GM04504 (cell line): ENCODE measurements at places on chromosomes 1 and 21.

DNA sequence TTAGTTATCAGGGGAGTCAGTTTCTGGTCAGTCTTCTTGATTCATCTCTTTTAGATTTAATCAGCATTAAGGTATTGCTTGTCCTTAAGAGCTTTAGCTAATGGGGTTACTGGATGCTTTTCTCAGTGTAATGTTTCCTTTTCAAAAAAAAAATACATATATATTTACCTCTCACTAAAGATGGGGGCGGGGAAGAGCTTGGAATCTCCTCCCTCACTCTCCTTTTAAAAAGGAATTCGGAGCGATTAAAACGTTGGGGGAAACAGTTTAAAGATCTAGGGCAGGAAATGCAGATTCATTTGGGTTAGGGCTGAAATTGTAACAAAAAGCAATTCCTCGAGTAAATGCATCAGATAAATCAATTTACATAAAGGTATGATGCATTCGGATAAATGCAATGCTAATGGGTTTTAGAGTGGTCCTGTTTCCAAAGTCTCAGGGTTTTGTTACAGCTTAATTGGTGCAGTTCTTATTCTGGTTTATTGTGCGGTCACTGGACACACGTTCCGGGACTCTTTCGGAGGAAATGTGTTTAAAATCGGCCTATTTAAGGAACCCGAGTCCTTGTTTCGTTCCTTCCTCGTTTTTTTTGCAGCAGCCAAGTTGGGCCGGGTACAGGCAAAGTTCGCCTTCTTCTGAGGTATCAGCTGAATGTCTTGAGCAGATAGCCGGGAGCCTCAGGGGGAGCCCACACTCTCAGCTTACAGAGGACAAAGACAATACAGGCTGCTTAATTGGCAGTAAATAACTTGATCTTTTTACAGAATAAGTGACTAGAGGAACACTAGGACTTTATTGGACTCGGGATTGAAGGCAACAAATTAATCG, 1.6 kb downstream of the LMO4 start:
- DNase-seq, result no peak

- no peak for DNase-seq
Measured at GRCh38 chr1:4308806-4309205, 345.6 kb upstream of the AJAP1 start.

DNA sequence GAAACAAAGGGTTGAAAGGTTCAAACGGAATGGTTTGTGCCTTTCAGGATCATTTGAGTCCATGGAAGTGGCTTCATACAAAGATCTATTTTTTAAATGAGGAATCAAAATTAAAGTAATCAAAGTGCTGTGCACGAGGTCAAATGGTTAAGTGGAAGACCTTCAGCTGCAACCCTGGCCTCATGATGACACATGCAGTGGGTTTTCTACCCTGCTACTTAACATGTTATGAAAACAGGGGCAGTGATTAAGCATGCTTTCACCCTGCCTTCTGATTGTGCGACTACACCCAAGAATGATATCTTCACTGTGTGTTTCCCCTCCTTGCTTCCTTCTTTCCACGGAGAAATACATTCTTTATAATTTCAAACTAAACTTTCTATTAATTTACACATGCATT, 604.2 kb downstream of the LRRIQ3 start:
- DNase-seq, result no peak

- DNase-seq, result no peak
Measured at GRCh38 chr1:235047331-235047871, 81.2 kb downstream of the TOMM20 start.

- no peak for DNase-seq
Measured at GRCh38 chr1:32501865-32502264, 37.0 kb downstream of the ZBTB8B start.

- no peak for DNase-seq
Measured at GRCh38 chr1:20266141-20266540, 24.5 kb upstream of the VWA5B1 start.

GRCh38 chr1:181208083-181208482, 119.6 kb downstream of the IER5 start:
- no peak for DNase-seq

DNA sequence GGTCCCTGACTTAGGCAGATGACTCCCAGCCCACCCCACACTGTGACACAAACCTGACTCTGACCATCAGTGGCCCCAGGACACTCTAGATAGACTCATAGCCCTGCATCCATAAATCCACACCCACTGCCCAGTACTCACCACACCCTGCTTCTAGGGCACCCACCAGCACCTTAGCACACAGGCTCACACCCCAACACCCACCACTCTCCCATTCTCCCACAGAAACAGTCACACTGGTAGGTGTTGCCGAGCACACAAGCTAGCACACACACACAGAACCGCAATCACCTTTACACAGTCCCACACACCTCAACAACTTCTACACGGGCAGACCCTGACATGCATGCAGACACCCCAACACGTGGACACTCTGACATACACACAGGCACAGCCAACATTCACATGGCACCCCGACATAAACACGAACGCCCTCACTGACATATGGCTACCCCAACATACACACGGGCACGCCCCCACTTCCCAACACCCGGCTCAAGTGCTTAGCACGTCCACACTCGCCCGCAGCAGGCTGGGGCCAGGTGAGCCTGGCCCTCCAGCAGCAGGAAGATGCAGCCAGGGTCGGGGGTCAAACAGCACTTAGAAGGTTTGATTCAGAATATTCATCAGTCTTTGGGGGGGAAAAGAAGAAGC, 105.5 kb upstream of the TARDBP start:
- DNase-seq, result no peak
